NCI-H510A (cell line): ENCODE measurements at places on chromosomes 12 and 14.

DNA sequence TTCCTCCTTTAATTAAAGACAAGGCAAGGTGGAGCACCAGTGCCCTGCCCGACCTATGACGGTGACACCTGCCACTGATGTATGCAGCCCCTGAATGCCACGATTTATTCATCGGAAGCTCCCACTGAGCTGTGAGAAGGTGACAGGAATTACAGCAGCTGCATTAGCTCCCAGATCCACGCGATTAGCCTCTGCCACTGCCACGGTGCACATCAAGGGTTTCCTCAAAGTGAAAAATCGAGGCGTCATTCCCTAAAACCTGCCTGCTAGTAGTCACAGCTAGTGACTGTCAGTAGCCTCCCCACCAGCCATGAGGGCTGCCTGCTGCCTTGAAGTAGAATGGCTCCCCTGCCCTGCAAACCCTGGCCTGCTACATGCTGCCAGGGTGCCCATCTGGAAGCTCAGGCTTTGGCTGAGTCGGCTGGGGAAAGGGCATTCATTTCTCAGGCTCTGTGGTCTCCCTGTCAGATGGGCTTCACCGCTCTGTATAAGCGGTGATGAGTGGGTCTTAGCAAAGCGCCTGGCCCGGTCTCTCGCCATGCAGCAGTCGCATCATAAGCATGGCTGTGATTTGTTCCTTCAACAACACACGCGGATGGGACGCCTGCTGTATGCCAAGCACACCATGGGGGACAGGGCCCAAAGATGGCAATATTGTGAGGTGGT, 8.2 kb upstream of the BCL11B start:
- no peak for DNase-seq

DNA sequence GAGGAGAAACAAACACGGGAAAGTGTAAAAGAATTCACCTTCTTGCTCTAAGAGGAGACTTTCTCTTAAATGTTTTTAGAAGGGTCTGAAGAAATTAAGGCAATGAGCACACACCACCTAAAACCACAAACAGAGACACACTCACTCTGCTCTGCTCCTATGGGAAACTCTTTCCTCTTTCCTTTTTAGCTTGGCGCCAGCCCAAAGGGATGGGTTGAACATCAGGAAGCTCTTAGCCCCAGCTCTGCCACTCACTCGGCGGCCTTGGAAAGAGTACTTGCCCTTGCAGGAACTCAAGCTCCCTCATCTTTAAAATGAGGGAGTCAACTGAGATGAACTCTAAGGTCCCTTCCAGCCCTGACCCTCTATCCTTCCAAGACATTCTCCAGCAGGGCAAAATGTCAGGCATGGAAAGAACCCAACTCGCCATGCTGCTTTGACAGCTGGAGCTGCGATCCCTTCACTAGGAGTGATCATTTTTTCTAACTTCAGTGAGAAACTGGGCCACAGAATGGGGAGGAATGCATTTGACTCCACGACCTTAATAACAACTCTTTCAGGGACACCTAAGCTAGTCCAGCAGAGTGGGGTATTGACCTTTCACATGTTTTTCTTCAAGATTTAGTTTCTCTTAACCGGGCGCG, 980 bp upstream of the RNASE8 start:
- no peak for DNase-seq

- DNase-seq = no peak
These were observed 47.5 kb downstream of the ACTN1 start for GRCh38 chr14:68931474-68932051.

- no peak for DNase-seq
These were observed 125.1 kb downstream of the APAF1 start for GRCh38 chr12:98770230-98770629.
